ENCODE measurements at places on chromosomes 11 and 22.

- no peak for DNase-seq
Observed at GRCh38 chr11:125625225-125625629, 264 bp downstream of the CHEK1 start.

- no peak for DNase-seq
Observed at GRCh38 chr11:44852952-44853351, 97.7 kb downstream of the TP53I11 start.

GRCh38 chr11:77117492-77117891, 10.6 kb upstream of the MYO7A start:
- no peak for DNase-seq

DNA sequence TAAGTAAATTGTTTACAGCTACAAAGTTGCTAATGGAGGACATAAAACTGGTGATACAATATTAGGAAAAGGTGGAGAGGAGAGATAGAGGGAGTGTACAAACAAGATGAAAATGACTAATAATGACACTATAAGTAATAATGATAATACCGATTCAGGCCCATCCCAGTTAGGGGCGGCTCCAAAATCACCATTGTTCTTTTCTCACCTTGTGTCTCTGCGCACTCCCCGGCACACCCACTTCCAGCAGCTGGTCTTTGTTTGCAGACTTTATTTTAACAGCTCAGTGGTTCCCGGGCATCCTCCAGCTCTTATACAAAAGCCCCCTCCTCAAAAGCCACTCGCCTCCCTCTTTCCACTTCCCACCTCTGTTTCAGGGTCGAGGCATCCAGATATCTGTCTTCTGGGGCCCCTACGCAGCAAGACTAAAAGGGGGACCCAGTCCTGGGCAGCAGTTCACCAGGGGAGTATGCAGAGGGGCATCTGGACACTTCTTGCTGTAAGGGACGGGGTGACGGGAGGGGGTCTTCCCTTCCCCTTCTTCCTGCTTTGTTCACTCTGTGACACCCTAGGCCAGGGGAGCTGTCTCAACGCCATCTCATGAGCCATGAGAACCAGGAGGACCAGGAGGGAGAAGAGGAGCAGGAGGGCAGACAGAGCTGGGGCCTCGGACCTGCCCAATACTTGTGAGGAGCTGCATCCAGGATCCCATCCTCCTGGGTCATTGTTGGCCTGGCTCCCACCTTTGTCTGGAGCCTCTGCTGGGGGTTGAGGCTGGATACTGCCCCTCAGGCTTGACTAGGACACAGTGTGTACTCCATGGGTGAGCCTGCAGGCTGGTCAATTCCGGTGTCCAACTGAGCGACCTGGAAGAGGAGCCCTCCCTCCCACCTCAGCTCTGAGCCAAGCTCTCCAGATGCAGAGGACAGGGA, 2.7 kb downstream of the APOL2 start:
- no peak for DNase-seq

GRCh38 chr11:88337987-88338668, 592 bp upstream of the CTSC start:
- no peak for DNase-seq
